Fibroblast of skin of left quadriceps (primary cell): ENCODE measurements at places on chromosomes 16 and 17.

DNA sequence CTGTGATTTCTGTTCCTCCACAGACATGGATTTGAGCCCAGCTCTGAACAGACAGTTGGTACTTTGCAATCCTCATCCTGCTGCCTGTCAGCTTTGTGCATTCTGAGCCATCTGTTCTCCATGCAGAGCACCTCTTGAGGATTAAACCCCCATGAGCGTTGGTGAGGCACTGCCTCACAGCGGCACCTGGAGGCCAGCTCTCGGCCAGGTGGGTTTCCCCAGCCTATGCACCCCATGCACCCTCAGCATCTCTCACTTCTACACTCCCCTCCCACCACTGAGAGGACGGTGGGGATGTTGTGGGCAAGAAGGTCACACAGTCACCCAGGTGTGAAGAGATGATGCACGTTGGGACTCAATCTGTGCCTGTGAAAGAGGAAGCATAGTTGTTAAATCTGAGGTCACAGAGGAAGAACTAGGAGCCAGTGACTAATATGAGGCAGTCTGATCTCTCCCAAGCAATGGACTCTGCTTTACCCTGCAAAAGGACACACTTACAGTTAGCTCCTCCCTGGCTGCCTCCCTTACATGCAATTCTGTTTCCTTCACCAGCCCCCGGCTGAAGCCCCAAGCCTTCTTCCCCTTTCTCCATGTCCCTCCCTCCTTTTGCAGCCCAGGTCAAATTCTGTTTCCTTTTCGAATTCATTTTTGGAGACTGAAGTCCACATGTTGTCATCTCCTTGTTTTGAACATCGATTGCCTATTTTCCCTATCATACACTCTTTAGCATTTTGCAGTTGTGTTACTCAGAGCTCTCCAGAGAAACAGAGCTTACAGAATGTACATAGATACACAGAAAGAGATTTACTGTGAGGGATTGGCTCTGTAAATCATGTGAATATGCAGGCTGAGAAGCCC, 58.5 kb downstream of the HS3ST3B1 start:
- no peak for DNase-seq

DNA sequence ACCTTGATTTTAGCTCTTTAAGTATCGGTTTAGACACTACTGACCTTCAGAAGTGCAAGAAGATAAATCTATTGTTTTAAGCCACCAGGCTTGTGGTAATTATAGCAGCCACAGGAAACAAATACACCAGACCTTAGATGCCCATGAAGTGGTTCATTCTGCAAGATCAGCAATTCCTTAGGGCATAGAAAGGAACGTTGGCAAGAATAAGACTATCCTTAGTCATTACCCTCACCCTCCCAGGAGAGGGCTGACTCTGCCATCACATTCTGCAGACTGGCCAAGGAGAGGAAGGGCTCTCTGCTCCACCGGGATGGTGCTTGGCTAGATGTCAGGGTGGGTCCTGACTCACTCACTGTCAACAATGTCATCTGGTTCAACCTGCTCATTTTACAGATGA, 14.1 kb upstream of the NDEL1 start:
- DNase-seq = no peak

GRCh38 chr17:79478051-79478461, 132.8 kb downstream of the RBFOX3 start:
- DNase-seq = no peak

DNA sequence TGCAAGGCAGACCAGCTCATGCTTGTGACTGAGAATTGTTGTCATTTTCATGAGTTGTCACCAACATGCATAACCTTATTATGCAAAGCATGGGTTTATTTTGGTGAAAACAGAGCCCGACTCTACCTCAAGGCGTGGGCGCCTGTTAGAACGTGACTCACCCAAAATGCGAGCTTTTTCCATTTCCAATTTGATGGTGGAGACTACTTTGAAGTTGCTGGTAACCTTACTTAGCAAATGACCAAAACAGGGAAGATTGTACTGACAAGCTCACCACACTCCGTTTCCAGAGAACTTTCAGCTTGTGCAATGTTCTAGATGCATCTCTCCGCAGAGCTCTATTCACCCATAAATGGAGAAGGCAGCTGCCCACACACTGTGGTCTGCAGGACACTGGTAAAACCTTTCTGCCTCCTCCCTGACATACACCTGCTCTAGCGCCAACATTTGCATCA, 284.5 kb downstream of the MAF start:
- DNase-seq = no peak

DNA sequence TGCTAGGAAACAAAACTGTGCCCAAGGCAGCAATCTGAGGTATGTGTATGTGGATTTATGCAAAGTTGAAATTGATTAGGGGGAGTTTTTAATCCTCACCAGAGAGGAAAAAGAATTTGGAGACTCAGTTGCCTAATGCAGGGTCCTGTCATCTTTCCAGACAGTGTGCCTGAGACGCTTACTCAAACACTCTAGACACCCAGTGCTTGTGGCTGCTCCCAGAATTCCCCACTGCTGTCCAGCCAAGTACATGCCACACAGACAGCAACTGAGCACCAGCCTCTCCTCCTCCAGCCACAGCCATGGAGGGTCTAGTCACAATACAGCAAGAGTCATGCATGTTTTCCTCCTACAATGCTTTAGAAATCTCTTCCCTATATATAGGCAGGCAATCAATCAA, 118.1 kb downstream of the HIC1 start:
- DNase-seq = no peak

DNA sequence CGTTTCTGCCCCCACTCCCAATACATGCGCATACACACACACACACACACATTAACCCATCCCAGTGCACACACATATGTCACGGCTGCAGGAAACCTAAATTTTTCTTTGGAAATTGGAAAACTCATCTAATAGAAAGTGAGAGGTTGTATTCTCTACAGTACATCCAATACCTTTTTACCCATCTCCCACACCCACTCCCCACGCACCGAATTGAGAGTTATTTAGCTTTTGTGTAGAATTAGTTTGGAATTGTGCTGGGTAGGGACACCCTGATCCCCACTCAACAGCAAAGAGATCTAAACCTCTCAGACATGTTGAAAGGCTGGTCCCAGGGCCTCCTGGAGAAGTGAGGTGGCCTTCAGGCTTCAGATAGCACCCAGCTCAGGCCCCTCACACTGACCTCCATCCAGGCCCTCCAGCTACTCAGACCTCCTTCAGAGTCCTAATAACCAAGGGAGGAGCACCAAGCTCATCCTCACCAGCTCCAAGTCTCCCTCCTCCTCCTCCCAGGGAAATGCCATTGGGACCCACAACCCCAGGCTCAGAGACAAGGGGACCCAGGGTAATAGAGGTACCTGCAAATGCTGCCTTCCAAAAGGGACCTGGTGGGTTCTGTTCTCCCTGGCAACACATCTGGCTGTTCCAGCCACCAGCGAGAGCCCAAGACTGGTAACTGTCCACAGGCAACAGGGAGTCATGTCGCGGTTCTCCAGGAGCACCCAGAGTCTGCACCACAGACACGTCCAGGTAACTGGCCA, 955 bp downstream of the HOXB13 start:
- no peak for DNase-seq

- DNase-seq = no peak
These were observed 1025.2 kb downstream of the CDH11 start for GRCh38 chr16:64096689-64097088.

DNA sequence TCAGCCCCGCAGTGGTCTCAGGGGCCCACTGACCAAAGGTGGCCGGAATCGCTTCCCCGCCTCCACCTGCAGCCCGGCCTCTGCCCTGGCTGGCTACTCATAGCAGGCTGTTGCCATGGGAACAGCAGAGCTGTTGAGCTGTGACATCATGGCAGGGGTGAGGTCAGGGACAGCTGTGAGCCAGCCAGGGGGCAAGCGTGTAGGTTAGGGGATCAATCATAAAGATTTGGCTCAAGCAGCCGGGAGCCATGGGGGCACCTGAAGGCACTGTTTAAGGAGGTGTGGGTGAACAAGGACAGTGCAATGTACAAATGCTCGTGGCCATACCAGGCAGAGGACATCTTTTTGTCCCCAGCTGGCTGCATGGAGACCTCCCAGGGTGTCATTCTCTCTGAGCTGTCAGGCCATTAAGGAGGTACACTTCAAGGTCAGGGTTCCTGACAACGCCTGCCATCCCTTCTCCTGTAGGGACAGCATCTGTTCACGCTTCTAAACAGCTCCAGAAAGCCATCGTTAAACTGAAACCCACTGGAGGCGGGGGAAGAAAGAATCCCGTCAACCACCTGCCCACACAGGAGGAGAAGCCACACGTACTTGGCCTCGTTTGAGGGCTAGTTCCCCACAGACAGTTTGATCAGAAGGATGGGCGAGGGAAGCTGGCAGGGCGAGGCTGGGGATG, at the start of gene CEP295NL:
Gene CEP295NL (minus strand): TSS at position 101 of the 679 bp plus-strand sequence. CDS start 1,373 bp downstream, outside the sequence.
- DNase-seq = no peak

DNA sequence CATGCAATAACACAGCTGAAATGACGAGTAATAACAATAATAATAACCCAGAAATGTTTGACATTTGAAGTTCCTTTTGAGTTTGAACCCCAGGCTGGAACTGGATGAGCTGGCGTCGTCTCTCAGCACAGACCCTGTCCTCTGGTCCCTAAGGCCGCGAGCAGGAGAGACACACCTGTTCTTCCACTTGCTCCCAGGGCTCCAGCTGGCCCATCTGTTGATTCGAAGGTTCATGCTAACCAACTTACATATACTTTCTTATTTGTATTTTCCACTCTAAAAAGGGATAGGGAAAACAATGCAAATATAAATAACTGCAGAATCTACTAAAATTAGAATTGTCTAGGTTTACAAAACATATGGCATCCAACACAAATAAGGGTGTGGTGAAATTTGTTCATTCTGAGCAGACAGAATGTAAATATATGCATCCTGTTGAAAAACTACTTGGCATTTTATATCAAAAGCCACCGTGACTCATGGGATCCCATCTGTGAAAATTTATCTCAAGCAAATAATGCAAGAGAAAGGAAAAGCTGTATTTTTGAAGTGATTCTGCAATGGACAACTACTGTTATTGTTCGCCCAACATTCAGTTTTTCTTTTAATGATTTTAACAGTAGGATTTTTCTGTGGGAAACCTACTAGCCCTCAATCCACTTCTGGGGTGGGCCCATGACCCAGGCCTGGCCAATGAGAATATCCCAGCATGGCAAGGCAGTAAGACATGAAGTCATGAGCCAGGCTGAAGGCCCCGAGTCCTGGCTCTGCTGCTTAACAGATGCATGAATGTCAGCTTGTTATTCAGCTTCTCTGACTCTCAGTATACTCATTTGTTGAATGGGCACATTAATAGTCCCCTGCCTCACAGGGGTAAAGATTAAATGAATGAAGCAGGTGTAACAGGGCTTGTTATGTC, 13.2 kb upstream of the RGS9 start:
- no peak for DNase-seq

- DNase-seq = no peak
These were observed at the start of gene SLC47A2 for GRCh38 chr17:19716108-19717030. Gene SLC47A2 (minus strand): TSS chr17:19716584. CDS start chr17:19716555, 29 bp downstream.

DNA sequence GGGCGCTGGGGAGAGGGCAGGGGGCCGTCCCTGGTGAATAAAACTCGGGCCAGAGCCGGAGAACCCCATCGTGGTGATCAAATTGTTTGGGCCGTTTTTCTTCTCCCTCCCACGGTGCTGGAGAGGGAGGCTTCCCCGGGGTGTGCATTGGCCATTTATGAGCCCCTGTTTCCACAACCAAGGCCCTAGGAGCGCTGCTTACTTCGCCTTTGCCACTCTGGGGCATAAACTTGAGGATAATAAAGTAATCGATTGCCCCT, 544 bp downstream of the CCP110 start:
- DNase-seq = no peak

DNA sequence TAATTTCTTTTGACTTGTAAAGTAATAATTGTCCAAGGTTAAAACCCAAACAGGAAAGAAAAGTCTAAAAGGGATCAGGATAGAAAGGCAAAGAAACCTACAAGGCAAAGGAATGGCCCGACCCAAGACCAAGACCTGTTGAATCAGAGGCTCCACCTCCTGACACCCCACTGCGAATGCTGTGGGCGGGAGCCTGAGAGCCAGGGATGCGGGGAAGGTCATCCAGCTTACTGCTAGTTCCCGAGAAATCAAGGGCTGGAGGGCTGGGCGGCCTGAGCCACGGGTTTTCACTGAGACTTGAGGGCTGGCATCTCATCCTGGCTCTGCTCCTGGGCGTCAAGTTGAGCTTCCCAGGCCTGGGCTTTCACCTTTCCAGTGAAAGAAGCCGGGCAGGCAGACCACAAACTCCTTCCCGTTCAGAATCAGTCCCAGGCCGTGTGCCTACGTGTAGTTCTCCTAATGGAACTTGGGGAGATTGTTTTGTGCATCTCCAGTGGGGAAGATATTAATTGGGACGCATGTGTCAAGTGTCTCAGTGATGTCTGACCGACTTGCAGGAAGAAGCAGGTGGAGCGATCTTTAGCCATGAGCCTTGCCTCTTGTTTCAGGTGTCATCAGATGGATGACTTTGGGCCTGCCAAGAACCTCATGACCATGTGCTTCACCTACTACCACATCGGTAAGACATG, 36.9 kb downstream of the CIBAR2 start:
- DNase-seq = no peak

DNA sequence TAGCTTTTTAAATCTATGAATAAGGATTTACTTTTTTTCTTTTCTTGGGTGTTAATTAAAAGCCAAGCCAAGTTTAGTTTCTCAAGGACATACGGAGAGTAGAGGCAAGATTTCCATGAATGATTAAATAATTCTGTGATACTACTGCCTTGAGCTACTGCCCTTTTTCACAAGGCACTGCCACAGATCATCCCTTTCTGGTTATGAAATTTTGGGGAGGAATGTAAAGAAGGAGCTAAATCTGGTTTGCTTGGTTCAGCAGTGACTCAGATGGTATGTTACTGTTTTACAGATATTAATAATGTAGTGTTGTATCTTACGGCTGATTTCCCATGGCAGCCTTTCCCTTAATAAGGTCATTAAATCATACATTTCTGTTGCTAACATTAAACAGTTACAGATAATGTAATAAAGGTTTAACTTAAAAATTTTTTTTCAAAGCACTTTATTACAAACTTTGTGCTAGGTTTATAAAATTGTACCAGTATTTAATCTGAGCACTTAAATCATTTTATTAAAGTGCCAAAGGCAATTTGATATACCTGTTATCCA, 2.6 kb downstream of the WSB1 start:
- DNase-seq = peak; percentile 45

DNA sequence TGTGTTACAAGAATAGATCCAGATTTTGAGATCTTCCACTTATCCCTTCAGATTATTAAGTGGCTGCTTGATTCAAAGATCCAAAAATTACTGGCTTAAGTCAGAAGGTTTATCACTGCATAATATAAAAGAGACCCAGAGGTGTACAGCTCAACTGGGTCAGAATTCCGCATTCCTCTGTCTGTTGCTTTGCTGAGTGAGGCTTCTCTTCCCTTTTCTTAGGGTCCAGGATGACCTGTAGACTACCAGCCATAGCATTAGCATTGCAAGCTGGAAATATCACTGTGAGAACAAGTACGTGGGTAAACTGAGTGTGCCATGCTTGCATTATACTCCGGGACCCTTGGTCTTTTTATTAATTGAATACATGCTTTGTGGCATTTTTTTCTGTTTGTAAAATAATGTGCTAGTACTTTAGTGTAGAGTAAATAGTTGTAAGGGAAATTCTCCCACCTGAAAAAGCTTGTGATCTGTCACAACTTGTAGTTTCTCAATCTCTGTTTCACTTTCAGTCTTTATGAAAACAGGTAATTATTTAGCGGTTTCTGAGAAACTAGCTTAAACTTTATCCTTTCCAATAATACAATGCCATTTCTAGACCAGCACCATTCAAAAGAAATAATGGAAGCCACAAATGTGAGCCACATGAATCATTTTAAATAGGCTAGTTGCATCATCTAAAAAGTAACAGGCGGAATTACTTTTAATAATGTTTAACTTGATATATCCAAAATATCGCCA, 61.6 kb downstream of the TNRC6C start:
- DNase-seq = no peak

- DNase-seq = no peak
These were observed 975 bp downstream of the CHD9 start for GRCh38 chr16:53055541-53056391.
